ENCODE measurements at places on chromosomes 2 and 18. TPM values are rescaled to one million over a fixed set of nuclear protein-coding genes. Genes with fewer than 3 reads are reported as not detected.

- H3K27me3 ChIP-seq: no peaks in the 10 kb centered on the region
- DNase-seq: no peak
- no peak overlapping the region for H3K27ac ChIP-seq
- no peak overlapping the region for H3K4me3 ChIP-seq
- peaks cover 3% of the 10 kb centered on the region for H3K36me3 ChIP-seq
- H3K4me1 ChIP-seq: no peaks in the 10 kb centered on the region
Observed at GRCh38 chr2:241390301-241391206, 34.5 kb downstream of the FARP2 start.

DNA sequence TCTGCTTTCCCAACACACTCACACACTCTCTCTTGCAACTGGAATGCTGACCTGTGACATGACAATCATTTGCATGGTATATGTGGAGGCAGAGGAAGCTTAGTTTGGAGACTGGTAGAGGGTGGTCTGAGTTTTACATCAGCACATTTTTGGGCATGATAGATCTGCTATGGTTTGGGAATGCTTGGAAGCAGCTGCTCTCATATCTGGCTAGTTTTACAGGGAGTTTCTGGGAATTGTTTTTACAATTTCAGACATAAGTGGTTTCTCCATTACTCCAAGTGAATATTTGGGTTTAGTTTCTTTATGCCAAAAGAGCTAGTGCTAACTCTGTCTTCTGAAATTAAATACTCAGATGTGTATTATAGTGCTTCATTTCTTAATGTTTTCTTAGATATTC lies 977.6 kb downstream of the SUCLG1 start:
- H3K36me3 ChIP-seq: no peaks in the 10 kb centered on the region
- no peaks in the 10 kb centered on the region for H3K27me3 ChIP-seq
- H3K4me1 ChIP-seq: no peaks in the 10 kb centered on the region

HOXD10 gene
- total RNA-seq: not detected

- no peak overlapping the region for H3K27ac ChIP-seq
- H3K4me3 ChIP-seq: no peak overlapping the region
- no peaks in the 10 kb centered on the region for H3K4me1 ChIP-seq
Observed at GRCh38 chr18:34039201-34039600, 185.5 kb downstream of the NOL4 start.

GRCh38 chr2:105597011-105597805 lies 147.5 kb upstream of the NCK2 start:
- no peaks in the 10 kb centered on the region for H3K36me3 ChIP-seq
- H3K27ac ChIP-seq: no peak overlapping the region
- no peak for DNase-seq

GRCh38 chr2:45938649-45939511 lies 287.4 kb downstream of the PRKCE start:
- H3K27ac ChIP-seq: peak overlapping the region; percentile 79
- H3K4me3 ChIP-seq: peak overlapping the region; percentile 16
- DNase-seq: peak; percentile 99

TMBIM1 gene
- total RNA-seq: 42.8 TPM

FBXO41 gene
- 7.7 TPM for total RNA-seq

- no peak overlapping the region for H3K4me3 ChIP-seq
- H3K27me3 ChIP-seq: no peaks in the 10 kb centered on the region
- H3K27ac ChIP-seq: no peak overlapping the region
- no peaks in the 10 kb centered on the region for H3K36me3 ChIP-seq
Observed at GRCh38 chr2:168587307-168587706, 131.2 kb downstream of the CERS6 start.

- H3K4me1 ChIP-seq: no peaks in the 10 kb centered on the region
- DNase-seq: no peak
- H3K36me3 ChIP-seq: no peaks in the 10 kb centered on the region
- no peak overlapping the region for H3K4me3 ChIP-seq
- no peak overlapping the region for H3K27ac ChIP-seq
- H3K27me3 ChIP-seq: peaks cover 62% of the 10 kb centered on the region
Observed at GRCh38 chr2:23346029-23346428, 39.0 kb upstream of the KLHL29 start.

- no peaks in the 10 kb centered on the region for H3K27me3 ChIP-seq
- H3K36me3 ChIP-seq: no peaks in the 10 kb centered on the region
- DNase-seq: no peak
Observed at GRCh38 chr18:68150961-68151360, 563.9 kb downstream of the TMX3 start.

- H3K4me3 ChIP-seq: no peak overlapping the region
- H3K27ac ChIP-seq: peak overlapping the region; percentile 57
- peak; percentile 85 for DNase-seq
- H3K27me3 ChIP-seq: no peaks in the 10 kb centered on the region
Observed at GRCh38 chr2:96330407-96330806, 5.2 kb upstream of the NCAPH start.
